Karpas-422 (cell line): ENCODE measurements at places on chromosomes 2 and 18. TPM values are rescaled to one million over a fixed set of nuclear protein-coding genes. Genes with fewer than 3 reads are reported as not detected.

The POMC gene
- 0.45 TPM in 1 of 2 replicates, not detected in the other for total RNA-seq

DNA sequence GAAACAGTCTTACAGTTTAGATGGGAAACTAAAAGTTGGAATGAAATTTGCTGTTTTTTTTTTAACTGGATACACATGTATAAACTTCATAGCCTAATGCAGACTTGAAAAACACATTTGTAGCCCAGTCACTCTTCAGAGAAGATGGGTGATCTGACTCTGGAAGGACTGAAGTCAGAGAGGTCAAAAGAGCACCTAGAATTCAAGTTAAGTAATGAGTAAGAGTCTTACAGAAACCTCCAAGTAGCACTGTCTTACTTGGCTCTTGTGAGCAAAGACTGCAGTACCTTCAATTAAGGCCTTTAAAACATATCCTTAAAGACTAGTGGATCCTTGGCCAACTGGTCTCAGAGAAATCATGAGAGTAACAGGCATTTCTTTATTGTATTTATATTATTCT is 41.9 kb downstream of the TRAPPC8 start:
- DNase-seq: no peak

GRCh38 chr2:144596073-144596871 is 76.4 kb upstream of the ZEB2 start:
- DNase-seq: peak; percentile 71

The ATP9B gene
- total RNA-seq: 65.1 and 76.9 TPM in 2 replicates

DNA sequence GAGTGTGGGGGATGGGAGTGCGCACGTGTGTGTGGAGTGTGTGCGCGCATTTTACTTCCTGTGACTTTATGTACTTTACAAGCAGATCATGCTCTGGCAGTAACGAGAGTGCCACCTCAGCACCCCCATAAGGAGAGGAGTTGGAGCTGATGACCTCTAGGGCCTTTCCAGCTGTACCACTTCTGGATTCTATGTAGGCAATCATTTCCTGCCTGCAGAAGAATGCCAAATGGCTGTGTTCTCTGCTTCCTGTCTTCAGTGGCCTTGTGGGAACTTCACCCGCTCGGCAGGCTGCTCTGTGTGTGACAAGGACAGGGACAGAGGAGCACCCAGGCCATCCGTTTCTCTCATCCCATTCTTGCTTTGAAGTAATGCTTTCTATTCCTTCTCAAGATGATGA is 22.8 kb upstream of the ZNF385B start:
- no peak for DNase-seq

GRCh38 chr2:233248999-233249398 is 2.5 kb upstream of the ATG16L1 start:
- DNase-seq: no peak

The KCNIP3 gene
- total RNA-seq: 0.18 TPM in 1 of 2 replicates, not detected in the other

- no peak for DNase-seq
Observed at GRCh38 chr2:176461809-176462670, 192.8 kb downstream of the MTX2 start.

DNA sequence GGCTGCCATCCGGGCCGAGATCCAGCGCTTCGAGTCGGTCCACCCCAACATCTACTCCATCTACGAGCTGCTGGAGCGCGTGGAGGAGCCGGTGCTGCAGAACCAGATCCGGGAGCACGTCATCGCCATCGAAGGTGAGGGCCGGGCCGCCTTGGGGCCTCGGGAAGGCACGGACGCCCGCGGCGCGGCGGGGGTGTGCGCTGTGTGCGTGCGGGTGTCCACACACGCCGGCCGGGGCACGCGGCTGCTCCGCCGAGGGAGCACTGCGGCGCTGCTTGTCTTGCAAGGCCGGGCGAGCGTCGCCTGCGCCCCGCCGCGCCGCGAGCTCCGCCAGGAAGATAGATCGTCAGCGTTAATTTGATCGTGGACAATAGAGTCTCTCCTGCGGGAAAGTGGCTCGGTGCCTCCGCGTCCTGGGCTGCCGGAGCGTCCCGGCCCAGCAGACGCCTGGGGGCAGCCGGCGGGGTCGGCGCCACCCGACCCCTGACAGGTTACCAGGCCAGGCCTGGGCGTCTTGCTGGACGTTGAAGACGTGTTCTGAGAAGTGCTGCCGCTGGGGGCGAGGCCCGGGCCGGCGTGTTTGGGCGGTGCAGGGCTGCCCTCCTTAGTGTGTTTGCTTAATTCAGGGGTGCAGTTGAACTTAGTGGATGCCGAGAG is 1.0 kb downstream of the AGAP1 start:
- no peak for DNase-seq

DNA sequence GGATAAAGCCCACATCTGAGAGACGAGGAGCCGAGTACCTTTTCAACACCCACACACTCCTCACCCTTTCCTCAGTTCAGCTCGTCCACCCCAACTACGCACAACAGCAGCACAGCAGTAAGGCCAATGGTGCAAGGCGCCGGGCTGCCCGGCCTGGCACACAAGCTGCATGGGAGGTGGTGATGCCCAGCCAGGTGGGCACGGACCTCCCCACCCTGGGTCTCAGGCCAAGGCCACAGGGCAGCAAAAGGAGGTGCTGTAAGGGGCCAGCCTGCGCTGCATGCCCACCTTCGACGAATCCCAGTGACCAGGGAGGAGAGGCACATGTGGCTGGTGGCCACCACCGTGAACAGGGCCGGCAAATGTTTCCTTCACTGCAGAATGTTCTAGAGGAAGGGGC is 36.5 kb upstream of the MLPH start:
- peak; percentile 15 for DNase-seq

- no peak for DNase-seq
Observed at GRCh38 chr2:238594796-238595749, 168.3 kb downstream of the ASB1 start.

The FBXO41 gene
- 44.9 and 55.6 TPM in 2 replicates for total RNA-seq

DNA sequence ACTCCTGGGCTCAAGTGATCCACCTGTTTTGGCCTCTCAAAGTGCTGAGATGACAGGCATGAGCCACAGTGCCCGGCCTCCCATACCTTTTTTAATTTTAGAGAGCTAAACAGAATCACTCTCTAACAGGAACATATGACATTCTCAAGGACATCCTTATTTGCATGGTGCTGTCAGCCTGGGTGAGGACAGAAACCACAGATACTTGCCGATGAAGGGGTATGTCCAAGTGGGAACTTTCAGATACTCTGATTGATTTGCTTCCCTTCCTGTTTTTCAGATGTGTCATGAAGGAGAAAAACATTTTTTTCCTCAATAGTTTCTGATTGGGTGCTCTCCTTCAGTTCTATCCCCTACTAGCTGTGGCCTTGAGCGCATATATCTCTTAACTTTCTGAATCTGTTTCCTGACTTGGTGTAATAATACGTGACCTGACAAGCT is 49.6 kb downstream of the MYO3B start:
- no peak for DNase-seq

The INPP5D gene
- 145 and 155 TPM in 2 replicates for total RNA-seq
